Neural crest cell (in vitro differentiated cells): ENCODE measurements at places on chromosomes 3 and 15.

DNA sequence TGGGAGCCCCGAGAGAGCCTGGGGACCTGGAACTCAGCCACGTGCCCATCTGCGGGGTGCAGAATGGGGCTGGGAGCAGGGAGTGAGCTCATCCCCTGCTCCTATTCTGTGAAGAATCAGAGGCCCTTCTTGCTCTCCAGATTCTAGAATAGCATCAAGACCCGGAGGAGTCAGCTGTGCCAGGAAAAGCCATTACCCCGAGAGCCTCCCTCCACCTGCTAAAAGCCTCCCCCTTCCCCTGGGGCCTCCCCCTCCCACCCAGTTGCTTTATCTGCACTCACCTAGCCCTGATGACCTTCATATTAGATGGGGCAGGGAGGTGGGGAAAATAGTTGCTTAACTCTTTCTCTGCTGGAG is 23.1 kb downstream of the CCDC33 start:
- DNase-seq, result no peak

GRCh38 chr3:147423798-147424580 is 14.8 kb downstream of the ZIC1 start:
- no peak for DNase-seq

GRCh38 chr15:101012326-101013200 is 93.4 kb downstream of the LRRK1 start:
- no peak for DNase-seq

DNA sequence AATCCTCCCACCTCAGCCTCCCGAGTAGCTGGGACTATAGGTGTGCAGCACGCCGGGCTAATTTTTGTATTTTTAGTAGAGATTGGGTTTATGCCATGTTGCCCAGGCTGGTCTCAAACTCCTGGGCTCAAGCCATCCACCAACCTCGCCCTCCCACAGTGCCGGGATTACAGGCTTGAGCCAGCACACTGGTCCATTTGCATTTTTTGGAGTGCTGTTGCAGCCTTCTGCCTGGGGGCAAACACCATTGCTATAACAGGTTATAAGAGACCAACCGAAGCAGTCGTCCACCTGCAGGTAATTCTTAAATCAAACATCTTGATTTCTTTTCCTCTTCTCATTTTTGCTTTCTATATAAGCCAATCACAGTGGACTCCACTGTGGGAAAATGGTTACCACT is 27.7 kb downstream of the ACKR4 start:
- no peak for DNase-seq

DNA sequence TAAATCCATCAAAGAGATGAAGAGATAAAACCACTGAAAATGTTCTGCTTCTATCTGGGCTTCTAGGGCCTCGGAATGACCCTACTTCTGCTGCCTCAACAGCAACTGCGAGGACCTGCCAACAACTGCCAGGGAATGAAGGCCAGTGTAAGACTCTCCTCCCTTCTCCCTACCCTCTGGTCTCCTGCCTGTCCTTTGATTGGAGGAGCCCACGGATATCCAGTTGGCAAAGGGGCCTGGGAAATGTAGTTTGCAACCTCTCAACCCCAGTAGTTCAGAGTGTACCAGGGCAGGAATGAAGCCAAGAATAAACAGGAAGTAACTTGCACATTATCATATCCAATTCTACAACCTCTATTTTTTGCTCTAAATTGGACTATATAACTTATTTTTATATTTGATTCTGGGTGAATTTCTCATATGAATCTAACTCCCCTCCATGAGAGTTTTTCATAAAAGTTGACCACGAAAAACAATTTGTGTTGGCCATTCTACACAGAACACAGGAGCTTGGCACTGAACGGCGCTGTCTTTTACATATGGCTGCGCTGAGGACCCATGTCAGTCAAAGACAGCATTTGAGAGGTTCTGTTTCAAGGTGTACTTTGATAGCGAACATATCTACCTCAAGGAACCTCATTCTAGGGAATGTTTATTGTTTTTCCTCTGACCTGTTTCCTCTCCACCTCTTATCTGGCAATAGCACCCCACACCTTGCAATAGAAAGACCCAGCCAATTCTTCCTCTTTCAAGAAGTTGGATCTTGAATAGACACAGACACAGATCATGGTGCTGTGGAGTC is 91.1 kb upstream of the RNF7 start:
- DNase-seq, result peak; percentile 11
